ENCODE measurements at places on chromosomes 2 and 18. TPM values are rescaled to one million over a fixed set of nuclear protein-coding genes. Genes with fewer than 3 reads are reported as not detected.
A peak's percentile ranks its signal among the peaks of the same experiment; 100 is the strongest.

DNA sequence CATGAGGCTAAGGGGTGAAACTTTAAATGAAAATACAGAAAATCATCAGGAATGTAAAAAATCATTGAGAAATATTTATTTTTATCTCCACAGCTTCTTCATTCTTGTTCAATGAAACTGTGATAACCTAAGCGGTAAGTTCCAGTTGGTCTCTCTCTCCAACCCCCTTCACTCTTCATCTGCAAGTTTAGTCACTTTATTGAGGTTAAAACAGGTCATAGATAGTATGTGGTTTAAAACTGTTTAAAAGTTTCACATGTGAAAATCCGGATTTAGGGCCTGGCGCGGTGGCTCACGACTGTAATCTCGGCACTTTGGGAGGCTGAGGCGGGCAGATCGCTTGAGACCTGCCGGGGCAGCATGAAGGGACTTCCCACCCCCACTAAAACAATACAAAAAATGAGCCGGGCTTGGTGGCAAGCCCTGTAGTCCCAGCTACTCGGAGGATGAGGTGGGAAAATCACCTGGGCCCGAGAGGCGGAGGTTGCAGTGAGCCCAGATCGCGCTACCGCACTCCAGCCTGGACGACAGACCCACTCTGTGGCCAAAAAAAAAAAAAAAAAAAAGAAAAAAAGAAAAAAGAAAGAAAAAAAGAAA is 1.6 kb upstream of the PHLPP1 start:
- no peak overlapping the region for H3K4me3 ChIP-seq
- no peaks in the 10 kb centered on the region for H3K4me1 ChIP-seq
- no peaks in the 10 kb centered on the region for H3K27me3 ChIP-seq
- DNase-seq = peak; percentile 30
- no peaks in the 10 kb centered on the region for H3K36me3 ChIP-seq

DNA sequence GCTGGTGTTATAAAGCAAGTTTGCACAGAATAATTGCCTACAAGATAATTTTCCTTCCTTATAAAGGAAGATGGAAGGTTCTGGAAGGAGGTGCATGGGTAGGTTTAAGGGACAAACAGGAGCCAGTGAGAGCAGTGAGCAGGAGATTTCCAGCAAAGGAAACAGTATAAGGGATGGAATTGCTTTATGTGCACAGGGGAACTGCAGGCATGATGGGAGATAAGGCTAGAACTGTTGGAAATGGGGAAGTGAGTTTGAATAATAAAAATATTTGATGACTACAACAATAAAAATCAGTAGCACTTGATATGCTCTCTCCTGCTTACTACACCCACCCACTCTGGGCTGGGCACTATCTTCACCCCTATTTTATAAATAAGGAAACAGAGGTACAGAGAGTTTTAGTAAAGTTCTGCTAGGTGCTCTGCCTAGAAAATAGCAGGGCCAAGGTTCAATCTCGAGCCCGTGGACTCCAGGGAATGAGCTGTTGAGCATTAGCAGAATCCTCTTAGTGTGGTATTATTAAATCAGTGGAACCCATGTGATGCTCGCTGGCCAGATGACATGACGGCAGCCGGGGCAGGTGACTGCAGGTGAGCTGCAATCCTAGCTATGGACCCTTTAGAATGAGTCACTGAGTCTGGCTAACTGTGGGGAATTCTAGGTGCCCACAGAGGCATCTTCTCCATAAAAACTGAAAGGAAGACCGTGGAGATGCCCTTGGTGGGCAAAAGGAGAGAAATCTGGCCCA is 302.5 kb downstream of the PIEZO2 start:
- no peaks in the 10 kb centered on the region for H3K27me3 ChIP-seq
- H3K4me3 ChIP-seq = no peak overlapping the region
- no peaks in the 10 kb centered on the region for H3K4me1 ChIP-seq
- H3K27ac ChIP-seq = no peak overlapping the region
- H3K36me3 ChIP-seq = no peaks in the 10 kb centered on the region
- no peak for DNase-seq

DNA sequence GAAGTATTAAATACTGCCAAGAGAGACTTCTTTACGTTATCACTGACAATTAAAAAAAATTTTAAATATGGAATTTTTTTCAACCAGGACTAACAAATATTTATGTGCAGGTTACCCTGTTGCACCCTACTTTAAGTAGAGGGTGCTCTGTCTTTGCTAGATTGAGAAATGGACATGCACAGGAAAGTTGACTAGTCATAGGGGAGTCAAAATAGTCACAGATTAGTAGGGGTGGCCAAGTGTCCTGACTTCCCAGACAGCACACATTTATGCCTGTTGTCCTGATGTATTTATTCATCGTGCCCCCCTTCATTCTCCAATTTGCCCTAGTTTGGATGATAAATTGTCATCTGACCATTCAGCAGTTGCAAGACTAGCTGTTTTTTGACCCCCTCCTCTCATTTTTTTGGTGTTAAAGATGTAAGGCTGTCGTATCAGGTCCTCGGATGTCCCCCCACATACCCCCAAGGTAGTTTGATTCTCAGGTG is 20.3 kb downstream of the CAB39 start:
- no peak overlapping the region for H3K27ac ChIP-seq
- no peak for DNase-seq
- no peaks in the 10 kb centered on the region for H3K36me3 ChIP-seq

LIMS4 gene
- 13.2 TPM for total RNA-seq

RTP5 gene
- not detected for total RNA-seq

RIT2 gene
- total RNA-seq = 0.28 TPM

CD207 gene
- not detected for total RNA-seq
